Urinary bladder (tissue), 4 donors: ENCODE measurements at places on chromosomes 7 and 10. TPM values are rescaled to one million over a fixed set of nuclear protein-coding genes. Genes with fewer than 3 reads are reported as not detected.

PRF1 gene
- 1.3 TPM for polyA plus RNA-seq

CBX3 gene
- polyA plus RNA-seq = 79.6 TPM

MAGI2 gene
- polyA plus RNA-seq = 7.6 TPM

EBLN1 gene
- not detected for polyA plus RNA-seq

GNGT1 gene
- not detected for polyA plus RNA-seq
